ENCODE measurements at places on chromosomes 12 and 14. TPM values are rescaled to one million over a fixed set of nuclear protein-coding genes. Genes with fewer than 3 reads are reported as not detected.

Gene SMCO2
- 0.37 TPM for polyA plus RNA-seq

Gene MYF6
- 4.7 TPM for polyA plus RNA-seq

Gene ANO4
- 5.8 TPM for polyA plus RNA-seq

Gene GLIPR1L1
- 0.34 TPM for polyA plus RNA-seq

Gene TAS2R9
- not detected for polyA plus RNA-seq

All from right lung (tissue), 10 donors.